ENCODE measurements at places on chromosomes 7 and 10.
A peak's percentile ranks its signal among the peaks of the same experiment; 100 is the strongest.

- DNase-seq = peak; percentile 71
These were observed 23.7 kb upstream of the CDH23 start for GRCh38 chr10:71372882-71373495.

- DNase-seq = no peak
These were observed 7.0 kb upstream of the NDUFB2 start for GRCh38 chr7:140689199-140690152.

DNA sequence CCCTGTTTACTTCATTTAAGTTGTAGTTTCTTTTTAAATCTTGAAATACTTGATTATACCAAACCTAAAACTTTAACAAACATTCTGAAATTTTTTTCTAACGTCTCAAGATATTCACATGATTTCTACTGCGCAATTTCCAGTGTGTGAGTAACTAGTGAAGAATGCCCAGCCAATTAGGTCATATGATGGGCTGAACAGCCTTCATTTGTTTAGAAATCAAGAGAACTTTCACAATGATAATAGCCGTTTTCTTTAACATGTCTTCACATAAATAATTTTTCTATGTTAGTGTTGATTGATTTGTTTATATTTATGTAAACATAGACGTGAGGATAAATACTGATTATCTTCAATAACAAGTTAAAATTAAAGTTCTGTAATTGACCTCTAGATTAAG is 21.8 kb downstream of the STAM start:
- DNase-seq = peak; percentile 85

GRCh38 chr7:47191876-47192291 is 390.0 kb downstream of the TNS3 start:
- no peak for DNase-seq

GRCh38 chr10:36450380-36450779 is 675.0 kb upstream of the ANKRD30A start:
- peak; percentile 54 for DNase-seq

GRCh38 chr10:66405566-66405965 is 520.3 kb upstream of the LRRTM3 start:
- no peak for DNase-seq

DNA sequence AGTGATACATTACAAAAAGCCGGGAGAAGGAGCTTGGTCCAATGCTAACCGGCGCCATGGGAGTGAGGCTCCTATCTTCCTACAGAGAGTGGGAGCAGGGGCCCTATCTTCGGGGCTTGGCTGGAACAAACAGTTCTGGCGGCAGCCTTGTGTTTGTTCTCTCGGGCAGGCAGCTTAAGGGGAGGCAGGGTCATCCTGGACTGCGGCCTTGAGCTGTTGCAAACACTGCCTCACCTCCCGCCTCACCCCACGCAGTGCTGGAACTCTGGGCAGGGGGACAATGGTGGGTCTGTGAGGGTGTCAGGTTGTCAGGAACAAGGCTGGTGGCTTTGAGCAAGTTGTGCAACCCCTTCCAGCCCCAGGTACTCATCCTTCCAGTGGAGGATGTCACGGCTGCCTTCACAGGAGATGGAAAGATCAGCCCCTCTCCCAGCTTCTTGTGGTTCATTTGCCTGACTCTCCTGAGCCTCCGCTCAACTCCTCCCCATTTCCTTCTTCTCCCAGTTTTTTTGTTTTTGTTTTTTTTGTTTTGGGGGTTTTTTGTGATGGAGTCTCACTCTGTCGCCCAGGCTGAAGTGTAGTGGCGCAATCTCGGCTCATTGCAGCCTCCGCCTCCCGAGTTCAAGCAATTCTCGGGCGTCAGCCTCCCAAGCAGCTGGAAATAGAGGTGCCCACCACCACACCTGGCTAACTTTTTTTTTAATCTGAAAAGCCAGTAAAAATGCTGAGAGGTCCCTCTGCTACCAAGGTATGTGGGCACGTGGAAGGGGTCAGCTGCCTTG is 57.4 kb downstream of the SPOCK2 start:
- no peak for DNase-seq

GRCh38 chr10:70188768-70189167 is 18.5 kb upstream of the SAR1A start:
- DNase-seq = no peak

- DNase-seq = no peak
These were observed 2.6 kb upstream of the BMPER start for GRCh38 chr7:33902746-33903145.

DNA sequence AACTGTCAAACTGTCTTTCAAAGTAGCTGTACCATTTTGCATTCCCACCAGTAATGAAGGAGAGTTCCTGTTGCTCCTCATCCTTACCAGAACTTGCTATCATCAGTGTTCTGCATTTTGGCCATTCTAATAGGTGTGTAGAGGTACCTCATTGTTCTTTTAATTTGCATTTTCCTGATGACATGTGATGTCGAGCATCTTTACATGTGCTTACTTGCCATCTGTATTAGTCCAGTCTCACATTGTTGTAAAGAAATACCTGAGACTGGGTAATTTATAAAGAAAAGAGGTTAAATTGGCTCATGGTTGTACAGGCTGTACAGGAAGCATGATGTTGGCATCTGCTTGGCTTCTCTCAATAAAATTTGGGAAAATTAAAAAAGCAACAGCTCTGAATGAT is 38.7 kb upstream of the EEPD1 start:
- no peak for DNase-seq
